Adrenal gland (tissue), 19 donors: ENCODE measurements at places on chromosomes 3 and 15. TPM values are rescaled to one million over a fixed set of nuclear protein-coding genes. Genes with fewer than 3 reads are reported as not detected.

The ROPN1 gene
- total RNA-seq = not detected

- H3K36me3 ChIP-seq = no peaks in the 10 kb centered on the region
- H3K4me1 ChIP-seq = peaks cover 30% of the 10 kb centered on the region
- H3K4me3 ChIP-seq = no peak overlapping the region
- DNase-seq = no peak
Observed at GRCh38 chr15:58442122-58442521, 10.3 kb downstream of the LIPC start.

DNA sequence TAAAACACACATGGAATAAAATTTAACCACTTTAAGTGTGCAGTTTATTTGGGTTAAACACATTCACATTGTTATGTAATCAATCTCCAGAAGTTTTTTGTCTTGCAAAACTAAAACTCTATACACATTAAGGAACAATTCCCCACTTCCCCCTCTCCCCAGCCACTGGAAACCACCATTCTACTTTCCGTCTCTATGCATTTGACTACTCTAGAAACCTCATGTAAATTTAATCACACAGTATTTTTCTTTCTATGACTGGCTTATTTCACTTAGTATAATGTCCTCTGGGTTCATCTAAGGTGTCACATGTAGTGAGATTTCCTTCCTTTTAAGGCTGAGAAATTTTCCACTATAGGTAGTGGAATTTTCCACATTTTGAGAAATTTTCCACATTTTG, 568.7 kb upstream of the UBE2E2 start:
- no peaks in the 10 kb centered on the region for H3K4me1 ChIP-seq
- H3K36me3 ChIP-seq = no peaks in the 10 kb centered on the region
- H3K27ac ChIP-seq = no peak overlapping the region
- no peak for DNase-seq
- H3K4me3 ChIP-seq = no peak overlapping the region

GRCh38 chr3:44915702-44916438, 41.5 kb downstream of the TGM4 start:
- H3K4me1 ChIP-seq = no peaks in the 10 kb centered on the region
- H3K27me3 ChIP-seq = no peaks in the 10 kb centered on the region
- no peak for DNase-seq
- H3K36me3 ChIP-seq = no peaks in the 10 kb centered on the region

DNA sequence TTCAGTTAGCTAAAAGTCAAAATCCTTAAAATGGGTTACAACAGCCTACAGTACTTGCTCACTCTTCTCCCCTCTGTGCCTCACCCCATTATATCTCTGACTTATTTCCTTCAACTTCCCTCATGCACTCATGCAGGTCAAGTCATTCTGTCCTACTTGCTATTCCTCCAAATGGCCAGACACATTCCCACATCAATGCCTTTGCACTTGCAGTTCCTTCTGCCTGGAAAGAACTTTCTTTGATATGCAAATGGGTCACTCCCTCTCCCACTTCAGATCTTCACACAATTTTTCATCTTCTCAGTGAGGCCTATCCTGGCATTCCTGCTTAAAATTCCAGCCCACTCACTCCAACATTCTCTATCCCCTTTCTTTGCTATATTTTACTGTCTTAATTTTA, 547.2 kb upstream of the TGFBR2 start:
- no peak overlapping the region for H3K27ac ChIP-seq
- H3K4me3 ChIP-seq = no peak overlapping the region
- DNase-seq = no peak
- H3K4me1 ChIP-seq = no peaks in the 10 kb centered on the region
- no peaks in the 10 kb centered on the region for H3K27me3 ChIP-seq

GRCh38 chr3:156142702-156143101, 22.3 kb downstream of the KCNAB1 start:
- H3K27me3 ChIP-seq = no peaks in the 10 kb centered on the region
- H3K27ac ChIP-seq = no peak overlapping the region
- no peaks in the 10 kb centered on the region for H3K36me3 ChIP-seq
- H3K4me1 ChIP-seq = no peaks in the 10 kb centered on the region
- no peak overlapping the region for H3K4me3 ChIP-seq
- DNase-seq = no peak

- H3K27ac ChIP-seq = no peak overlapping the region
- H3K4me1 ChIP-seq = no peaks in the 10 kb centered on the region
- H3K36me3 ChIP-seq = no peaks in the 10 kb centered on the region
- H3K27me3 ChIP-seq = no peaks in the 10 kb centered on the region
- no peak for DNase-seq
Observed at GRCh38 chr15:90819850-90820249, 48.5 kb upstream of the FURIN start.

The IQCB1 gene
- 22.9 TPM for total RNA-seq

DNA sequence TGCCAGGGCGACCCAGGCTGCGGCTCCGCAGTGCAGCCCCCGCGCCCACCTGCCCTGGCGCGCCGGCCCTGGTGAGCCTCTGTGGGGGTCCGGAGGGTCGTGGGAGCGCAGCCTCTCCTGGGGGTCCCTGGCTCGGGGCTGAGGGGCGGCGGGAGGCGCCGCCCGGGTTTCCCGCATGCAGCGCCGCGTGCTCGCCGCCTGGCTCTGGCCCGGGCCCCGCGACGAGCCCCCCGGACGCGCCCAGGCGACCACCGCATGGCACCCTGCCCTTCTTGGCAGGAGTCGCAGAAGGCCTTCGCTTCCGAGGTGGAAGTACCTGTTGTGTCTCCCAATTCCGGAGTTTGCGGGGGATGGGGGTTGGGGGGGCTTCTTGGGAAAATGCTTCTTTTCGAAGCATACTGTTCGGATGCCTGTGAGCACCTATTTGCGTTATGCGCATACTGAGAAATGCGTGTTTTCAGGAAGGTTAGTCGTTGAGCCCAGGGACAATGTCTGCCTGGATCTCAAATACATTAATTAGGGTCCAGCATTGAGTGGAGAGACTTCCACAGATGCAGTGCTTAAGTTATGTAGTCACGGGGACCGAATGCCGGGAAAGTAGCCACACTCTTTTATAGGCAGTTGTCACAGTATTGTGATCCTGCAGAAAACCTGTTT, 1.3 kb downstream of the GABRA5 start:
- no peaks in the 10 kb centered on the region for H3K36me3 ChIP-seq
- DNase-seq = no peak
- no peaks in the 10 kb centered on the region for H3K4me1 ChIP-seq
- H3K4me3 ChIP-seq = no peak overlapping the region
- H3K27ac ChIP-seq = no peak overlapping the region

The TTLL3 gene
- total RNA-seq = 13.8 TPM

The CTXN2 gene
- total RNA-seq = not detected

The RNF123 gene
- total RNA-seq = 39.2 TPM
